BJ (cell line): ENCODE measurements at places on chromosomes 4 and X. TPM values are rescaled to one million over a fixed set of nuclear protein-coding genes. Genes with fewer than 3 reads are reported as not detected.

The TEX13B gene
- polyA plus RNA-seq = not detected in 2 replicates

The PPP4R3C gene
- not detected in 2 replicates for polyA plus RNA-seq

The IL2RG gene
- polyA plus RNA-seq = 0.13 TPM in 1 of 2 replicates, not detected in the other

The C4orf54 gene
- not detected in 2 replicates for polyA plus RNA-seq

The SYN1 gene
- 0.23 and 0.48 TPM in 2 replicates for polyA plus RNA-seq

The EDA2R gene
- 19.4 and 23.4 TPM in 2 replicates for polyA plus RNA-seq

The CPE gene
- polyA plus RNA-seq = 0.33 and 0.44 TPM in 2 replicates

DNA sequence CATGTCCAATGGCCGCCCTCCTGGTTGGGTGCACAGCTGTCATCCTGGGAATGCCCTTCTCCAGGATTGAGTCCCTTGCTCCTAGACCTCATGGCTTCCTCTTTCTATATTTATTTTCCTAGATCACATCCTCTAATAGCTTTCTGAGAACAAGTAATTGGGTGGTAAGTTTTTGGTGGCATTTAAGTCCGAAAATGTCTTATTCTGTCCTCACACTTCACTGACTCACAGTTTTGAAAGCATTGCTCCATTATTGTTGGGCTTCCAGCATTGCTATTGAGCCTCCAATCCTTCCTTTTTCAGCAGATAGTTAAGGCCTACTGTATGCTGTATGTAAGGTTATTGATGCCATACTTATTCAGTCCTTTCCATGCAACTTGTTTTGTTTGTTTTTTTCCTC, 25.9 kb downstream of the PGM2 start:
- no peak for DNase-seq

DNA sequence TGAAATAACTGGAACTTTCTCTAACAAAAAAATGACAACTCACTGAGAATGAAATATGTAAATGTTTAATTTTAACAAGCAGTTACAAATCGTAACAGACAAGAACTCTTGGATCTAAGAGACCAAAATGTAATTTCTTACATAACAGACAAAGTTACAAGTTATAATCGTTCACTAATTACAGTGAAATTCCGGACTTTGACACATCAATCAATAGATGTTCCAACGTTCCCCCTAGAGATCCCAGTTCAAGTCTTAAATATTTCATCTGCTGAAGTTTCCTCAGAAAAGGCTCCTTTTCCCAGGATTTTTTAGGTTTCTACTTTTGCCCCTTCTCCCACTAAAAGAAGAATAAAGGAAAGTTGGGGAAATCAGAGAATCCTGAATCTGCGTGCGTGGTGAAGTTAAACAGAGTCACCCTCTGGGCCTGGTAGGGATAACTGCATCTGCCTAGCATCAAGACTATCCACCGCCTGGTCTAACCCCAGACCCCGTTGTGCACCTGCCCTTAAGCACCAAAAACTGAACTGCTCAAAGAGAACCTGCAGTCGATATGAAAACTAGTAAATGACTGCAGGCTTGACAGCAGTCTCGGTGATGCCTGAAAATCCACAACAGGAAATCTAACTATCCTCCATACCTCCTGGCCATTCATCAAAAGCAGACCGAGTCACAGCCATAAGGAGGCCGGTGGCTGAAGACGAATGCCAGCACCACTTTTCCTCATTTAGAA, 2.3 kb downstream of the IRF2 start:
- DNase-seq = no peak

GRCh38 chrX:45775468-45775867, 574.8 kb upstream of the DIPK2B start:
- DNase-seq = no peak

DNA sequence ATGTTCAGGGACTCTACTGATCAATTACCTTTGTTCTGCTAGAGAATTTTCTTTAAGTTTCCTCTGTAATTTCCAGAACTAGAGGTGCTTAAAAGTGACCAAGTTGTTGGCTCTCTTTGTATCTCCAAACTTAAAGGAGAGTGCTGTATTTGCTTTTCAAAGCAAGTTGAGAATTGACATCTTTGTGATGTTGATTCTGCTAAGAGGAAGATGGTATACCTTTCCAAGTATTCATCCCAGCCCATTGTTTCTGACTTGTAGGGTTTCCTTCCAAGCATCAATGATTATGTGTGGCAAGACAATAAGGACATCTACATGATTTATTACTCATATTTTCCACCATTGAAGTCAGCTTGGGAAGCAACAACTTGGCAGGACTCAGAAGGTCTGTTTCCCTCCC, 190.6 kb downstream of the GC start:
- no peak for DNase-seq

- DNase-seq = no peak
These were observed 995 bp downstream of the SMARCA5 start for GRCh38 chr4:143514497-143514896.

GRCh38 chrX:115960440-115961084, 210.0 kb upstream of the AGTR2 start:
- DNase-seq = no peak

- DNase-seq = no peak
These were observed 58.6 kb downstream of the DDX60L start for GRCh38 chr4:168421671-168422070.

- DNase-seq = no peak
These were observed 15.0 kb downstream of the SRPX2 start for GRCh38 chrX:100658941-100659381.

DNA sequence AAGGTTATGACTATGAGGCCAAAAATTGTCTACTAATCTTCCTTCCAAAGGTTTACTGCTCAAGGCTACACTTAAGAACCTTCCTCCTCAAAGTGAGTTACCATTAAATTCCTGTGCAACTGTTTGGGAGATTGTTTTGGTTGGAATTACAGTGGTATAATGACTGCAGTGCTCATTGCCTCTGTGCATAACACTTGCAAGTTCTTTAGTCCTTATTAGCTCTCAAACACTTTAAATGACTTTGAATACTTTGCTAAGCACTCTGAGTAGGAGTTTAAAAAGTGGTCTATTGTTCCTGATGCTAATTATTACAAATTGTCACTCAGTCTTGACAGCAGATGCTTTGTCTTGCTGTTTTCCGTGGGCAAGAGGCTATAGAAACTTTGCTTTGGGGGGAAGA, 422.8 kb upstream of the PABPC4L start:
- DNase-seq = no peak

DNA sequence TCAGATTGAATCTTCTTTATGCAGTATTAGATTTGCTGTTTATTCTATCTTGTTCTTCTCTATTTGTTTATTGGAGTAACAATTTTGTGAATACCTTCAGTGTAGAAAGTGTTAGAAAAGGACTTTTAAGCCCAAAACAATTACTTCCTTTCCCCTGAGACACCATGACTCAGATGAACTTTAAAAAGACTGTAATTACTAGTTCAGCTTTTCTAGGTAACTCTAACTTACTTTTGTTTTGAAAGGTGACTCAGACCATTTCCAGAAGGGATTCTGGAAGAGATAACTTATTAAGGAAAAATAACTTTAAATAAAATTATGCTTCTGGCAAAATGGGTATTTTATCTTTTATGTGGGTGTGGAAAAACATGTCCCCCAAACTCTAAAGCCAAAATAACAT, 561.5 kb upstream of the PCDH10 start:
- no peak for DNase-seq
